Vagina (tissue), 2 donors: ENCODE measurements at places on chromosomes 11 and 22. TPM values are rescaled to one million over a fixed set of nuclear protein-coding genes. Genes with fewer than 3 reads are reported as not detected.

DNA sequence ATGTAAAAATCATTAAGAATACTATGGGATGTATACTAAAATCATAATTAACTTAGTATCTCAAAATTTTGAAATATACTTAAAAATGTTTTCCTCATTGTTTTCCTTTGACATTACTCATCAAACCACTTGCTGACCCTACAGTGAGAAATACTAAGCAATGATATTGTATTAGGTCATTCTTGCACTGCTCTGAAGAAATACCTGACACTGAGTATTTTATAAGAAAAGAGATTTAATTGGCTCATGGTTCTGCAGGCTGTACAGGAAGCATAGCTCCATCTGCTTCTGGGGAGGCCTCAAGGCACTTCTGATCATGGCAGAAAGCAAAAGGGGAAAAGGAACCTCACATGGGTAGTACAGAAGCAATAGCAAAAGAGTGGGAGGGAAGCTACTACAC is 950.9 kb upstream of the CHORDC1 start:
- no peak for DNase-seq

DNA sequence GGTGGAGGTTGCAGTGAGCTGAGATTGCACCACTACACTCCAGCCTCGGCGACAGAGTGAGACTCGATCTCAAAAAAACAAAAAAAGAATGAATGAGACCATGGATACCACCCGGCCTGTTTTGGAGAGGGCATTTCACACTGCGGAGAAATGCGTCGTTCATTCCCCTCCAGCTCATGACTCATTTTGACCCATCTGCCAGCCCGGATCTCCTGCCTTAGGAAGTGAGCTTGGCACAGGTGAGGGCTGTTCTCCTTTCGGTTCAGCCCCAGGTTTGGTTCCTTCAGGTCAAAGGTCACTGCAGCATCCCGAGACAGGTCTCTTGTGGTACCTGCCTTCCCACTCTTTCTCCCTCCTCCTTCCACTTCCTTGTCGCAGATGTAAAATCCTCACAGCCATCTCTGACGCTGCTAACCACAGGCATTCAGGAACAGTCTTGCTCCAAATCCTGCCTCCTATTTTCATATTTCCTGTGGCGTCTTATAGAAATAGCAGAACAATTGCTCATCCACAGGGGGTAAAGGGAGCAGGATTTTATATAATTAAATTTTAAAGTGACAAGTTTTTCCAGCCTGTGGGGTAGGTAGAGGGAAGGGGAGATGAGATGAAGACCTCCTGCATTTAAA is 517.9 kb downstream of the NTM start:
- no peak for DNase-seq

GRCh38 chr11:45926001-45926401 is 3.5 kb downstream of the LARGE2 start:
- no peak for DNase-seq

- DNase-seq = no peak
Measured at GRCh38 chr11:67564230-67564629, 19.4 kb upstream of the GSTP1 start.

DNA sequence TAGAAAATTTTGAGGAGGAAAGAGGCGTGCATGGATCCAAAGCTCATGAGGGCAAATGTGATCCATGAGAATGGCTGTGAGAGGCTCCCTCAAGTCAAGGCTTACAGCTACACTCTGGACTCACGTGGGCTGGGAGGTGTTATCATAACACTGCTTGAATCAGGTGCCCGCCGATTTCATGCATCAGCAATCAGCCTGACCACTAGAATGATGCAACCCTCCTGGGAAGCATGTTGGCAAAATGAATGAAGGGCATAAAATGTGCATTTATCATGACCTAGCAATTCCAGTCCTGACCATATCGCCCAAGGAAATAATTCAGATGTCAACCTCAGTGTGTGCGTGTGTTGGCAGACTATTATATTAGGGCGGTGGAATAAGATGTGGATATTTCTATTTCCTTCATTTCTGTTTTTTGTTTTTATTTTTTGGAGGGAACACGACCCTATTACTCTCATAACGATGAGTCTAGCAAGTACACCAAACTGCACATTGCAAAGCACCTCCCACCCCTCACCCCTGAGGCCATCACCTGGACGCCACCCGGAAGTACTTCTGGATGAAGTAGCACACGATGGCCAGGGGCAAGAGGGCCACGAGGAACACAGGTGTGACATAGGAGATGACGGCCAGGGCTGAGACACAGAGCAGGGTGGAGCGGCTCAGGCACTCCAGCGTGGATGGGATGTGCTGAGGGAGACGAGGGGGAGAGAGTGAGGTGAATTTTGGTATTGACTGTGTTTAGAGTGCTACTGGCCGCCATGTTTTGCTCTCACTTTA is 15.7 kb upstream of the KCNJ11 start:
- DNase-seq = no peak

DNA sequence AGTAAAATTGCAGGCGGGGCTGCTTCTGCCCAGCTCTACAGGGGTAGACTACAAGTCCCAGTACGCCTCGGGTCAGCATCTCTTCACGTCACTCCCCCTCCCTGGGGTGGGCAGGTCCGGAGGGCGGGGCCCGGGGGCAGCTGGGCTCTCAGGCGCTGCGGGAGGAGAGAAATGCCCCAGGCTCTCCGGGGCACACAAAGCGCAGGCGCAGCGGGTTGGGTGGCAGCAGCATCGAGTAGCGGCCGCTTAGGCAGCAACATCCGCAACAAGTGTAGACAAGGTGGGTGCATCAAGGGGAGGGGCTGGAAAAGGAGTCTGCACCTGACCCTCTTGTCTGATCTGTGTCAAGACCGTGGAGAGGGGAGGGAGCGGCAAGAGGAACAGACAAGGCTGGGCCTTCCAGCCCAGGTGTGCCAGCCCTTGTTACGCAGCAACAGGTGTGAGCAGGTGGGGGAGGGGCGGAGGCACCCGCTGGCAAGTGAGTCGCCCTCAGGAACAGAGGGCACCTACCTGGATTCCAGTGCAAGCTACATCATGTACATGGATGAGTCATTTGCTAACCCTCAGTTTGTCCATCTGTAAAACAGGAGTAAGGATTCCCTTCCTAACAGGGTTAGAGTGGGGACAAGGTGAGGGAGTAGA is 1.2 kb downstream of the PLEKHB1 start:
- DNase-seq = no peak

- no peak for DNase-seq
Measured at GRCh38 chr11:92605667-92606066, 363.8 kb upstream of the MTNR1B start.

- DNase-seq = no peak
Measured at GRCh38 chr22:30206944-30207343, 39.6 kb downstream of the LIF start.

DNA sequence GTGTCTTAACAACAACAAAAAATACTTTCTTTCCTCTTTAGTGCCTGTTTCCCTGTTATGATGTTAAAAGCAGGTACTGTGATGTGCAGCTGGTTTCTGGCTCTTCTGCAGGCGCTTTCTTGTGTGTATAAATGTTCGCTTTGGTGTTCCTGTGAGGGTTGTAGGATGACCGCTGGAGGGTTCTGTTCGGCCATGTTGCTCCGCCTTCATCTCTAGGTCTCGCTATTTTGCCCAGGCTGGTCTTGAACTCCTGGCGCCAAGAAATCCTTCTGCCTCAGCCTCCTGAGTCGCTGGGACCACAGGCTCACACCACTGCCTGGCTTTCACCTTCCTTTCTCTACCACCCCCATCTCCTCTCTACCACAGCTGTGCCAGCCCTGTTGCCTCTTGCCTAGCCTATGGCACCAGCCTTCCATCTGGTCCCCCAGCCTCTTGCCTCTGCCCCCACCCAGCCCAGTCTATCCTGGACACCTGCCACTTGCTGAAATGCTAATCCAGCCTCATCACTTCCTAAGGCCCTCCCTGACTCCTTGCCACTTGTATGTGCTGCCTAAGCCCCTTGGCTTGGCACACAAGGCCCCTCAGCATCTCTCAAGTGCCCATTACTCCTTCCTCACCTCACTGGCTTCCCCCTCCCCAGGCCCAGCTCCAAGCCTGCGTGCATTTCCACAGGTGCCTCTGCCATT is 5.5 kb downstream of the LRRC74B start:
- no peak for DNase-seq

DNA sequence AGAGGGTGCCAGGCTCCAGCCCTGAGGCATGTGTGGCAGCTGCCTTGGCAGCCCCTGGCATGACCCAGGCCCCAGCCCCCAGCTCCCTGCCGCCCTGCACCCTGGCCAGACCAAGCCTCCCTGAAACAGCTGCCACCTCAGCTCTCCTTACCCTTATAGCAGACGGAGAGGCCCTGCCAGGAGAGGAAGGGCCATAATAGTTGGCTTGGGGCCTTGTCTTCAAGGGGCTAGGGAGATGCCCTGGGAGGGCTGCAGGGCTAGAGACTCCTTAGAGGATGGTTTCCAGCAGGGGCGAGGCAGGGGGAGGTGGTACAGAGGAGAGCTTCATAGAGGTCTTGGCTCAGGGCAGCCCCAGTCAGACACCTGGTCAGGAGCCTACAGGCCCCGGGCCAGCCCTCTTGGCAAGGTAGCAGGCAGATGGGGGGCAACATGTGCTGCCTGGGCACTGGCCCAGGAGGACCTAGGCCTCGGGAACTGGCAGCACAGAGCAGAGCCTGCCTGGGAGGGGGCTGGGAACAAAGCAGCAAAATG is 13.0 kb downstream of the SMTN start:
- DNase-seq = no peak

GRCh38 chr11:134293119-134294113 is 17.2 kb downstream of the GLB1L3 start:
- peak; percentile 84 for DNase-seq

GRCh38 chr11:111448831-111449557 is 63.2 kb downstream of the BTG4 start:
- no peak for DNase-seq

GRCh38 chr22:46442217-46442853 is 95.1 kb downstream of the CELSR1 start:
- no peak for DNase-seq

DNA sequence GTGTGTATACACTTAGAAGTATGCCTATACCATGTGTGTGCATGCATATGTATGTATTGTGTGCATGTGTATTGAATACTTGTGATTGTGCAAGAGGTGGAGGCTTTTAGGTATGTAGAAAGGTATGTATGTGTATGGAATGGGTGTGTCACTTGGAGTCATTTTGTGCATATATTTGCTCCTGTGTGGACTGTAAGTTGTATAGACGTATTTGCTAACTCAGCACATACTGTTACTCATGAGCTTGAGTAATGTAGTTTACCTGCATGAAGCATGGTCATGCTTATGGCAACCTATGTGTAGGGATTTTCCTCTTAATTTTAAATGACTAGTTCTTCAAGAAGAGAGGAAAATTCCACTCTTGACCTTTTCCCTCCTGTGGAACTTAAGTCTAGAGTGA is 507.6 kb upstream of the LARGE1 start:
- no peak for DNase-seq

DNA sequence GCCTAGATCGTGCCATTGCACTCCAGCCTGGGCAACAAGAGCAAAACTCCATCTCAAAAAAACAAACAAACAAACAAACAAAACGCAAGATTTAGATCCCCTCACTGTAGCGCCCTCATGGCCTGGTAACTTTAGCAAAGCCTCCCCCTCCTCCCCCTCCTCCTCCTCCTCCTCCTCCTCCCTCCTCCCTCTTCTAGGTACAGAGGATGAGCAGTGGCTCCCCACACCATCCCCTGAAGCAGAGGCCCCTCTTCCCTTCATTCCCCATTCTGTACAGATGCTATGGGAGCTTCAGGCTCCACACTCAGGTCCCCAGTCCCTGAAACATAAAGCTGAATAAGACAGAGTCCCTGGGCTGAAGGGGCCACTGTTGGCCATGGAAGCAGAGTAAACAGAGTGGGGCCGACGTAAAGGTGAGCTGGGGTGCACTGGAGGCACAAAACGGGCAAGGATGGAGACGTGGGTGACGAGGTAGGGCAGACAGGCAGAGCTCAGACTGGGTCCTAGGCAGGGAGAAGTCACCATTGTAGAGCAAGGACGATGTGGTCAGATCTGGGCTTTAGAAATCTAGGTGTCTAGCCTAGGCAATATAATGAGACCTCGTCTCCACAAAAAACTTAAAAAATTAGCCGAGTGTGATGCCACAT is 19.4 kb upstream of the NFAM1 start:
- no peak for DNase-seq

GRCh38 chr22:24725736-24726135 is 48.8 kb downstream of the PIWIL3 start:
- DNase-seq = no peak

DNA sequence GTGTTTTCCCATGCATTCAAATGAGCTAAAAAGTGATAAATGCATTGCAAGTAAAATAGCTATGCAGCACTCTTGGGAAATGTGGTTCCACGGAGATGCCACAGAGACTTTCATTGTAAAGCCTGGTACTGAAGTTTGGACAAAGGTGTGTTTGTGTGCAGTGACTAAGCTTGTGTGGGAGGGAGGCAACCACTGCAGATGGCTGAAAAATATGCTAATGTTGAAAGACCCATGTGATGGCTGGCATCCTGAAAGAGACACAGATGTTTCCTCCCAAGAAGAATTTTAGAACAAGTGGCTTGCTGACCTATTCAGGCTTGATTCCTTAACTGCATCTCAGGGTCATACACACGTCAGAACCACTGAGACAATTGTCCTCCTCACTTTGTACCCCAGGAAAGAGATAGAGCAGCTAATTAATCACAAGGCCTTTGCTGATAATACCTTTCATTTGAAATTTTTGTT is 73.8 kb downstream of the FAM76B start:
- DNase-seq = no peak

DNA sequence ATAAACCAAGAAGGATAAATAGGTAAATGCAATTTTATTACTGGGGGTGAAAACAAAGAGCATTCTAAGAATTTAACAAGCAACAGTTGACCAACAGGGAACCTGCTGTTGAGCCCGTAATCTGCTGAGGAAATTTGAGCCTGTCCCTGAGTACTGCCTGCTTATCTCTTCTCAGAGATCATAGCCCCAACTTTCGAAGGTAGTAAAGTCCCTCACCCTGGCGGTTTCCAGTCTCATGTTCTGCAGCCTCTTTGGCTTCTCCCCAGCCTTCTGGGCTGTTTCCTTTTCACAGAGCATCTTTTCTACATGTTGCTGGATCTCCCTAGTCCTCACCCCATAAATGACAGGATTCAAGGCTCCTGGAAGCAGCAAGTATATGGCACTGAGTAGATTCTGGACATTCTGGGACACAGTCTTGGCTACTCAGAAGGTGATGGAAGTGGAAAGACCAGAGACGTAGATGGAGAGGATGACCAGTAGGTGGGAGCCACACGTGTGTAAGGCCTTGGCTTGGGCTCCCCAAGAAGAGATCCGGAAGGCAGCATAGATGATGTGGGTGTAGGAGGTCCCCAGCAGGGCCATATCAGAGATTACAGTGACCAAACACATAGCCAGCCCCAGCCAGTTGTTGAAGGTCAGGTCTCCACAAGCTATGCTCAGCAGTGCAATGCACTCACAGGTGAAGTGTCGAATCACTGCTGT is 51.6 kb downstream of the RRM1 start:
- DNase-seq = no peak

DNA sequence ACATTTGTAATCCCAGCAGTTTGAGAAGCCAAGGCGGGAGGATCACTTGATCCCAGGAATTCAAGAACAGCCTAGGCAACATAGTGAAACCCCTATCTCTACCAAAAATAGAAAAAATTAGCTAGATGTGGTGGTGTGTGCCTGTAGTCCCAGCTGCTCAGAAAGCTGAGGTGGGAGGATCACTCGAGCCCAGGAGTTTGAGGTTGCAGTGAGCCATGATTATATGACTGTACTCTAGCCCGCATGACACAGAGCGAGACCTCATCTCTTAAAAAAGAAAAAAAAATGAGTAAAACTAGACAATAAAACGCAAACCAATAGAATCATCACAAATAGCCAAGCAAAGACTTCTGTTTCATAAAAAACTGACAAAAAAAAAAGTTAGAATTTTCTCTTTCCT is 21.8 kb downstream of the NUCB2 start:
- no peak for DNase-seq

The SAA4 gene
- 1.7 TPM for total RNA-seq

The NEAT1 gene
- total RNA-seq = 857 TPM

The SCGB1A1 gene
- not detected for total RNA-seq

The SYT7 gene
- 3.4 TPM for total RNA-seq

The KREMEN1 gene
- total RNA-seq = 24.6 TPM

The NRIP3 gene
- total RNA-seq = 1.2 TPM
